Dermis blood vessel endothelial cell (primary cell): ENCODE measurements at places on chromosomes 2 and 18. TPM values are rescaled to one million over a fixed set of nuclear protein-coding genes. Genes with fewer than 3 reads are reported as not detected.
A peak's percentile ranks its signal among the peaks of the same experiment; 100 is the strongest.

DNA sequence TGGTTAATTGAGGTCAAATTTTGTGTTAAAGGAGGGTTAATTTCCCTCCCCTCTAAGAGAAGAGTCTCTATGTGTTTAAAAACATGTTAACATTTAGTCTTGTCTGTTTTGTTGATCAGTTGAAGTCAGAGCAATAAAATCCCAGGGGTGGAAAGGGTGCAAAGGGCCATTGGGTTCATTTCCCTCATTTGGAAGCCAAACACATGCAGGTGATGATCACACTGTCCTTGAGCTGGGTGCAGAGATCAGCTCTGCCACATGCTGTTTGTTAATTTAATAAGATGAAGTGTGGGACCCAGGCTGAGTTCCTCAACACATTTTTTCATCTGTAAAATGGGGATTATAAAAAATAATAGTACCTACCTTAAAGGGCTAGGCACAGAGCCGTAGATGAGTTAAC is 260.9 kb downstream of the LPIN1 start:
- DNase-seq = no peak

DNA sequence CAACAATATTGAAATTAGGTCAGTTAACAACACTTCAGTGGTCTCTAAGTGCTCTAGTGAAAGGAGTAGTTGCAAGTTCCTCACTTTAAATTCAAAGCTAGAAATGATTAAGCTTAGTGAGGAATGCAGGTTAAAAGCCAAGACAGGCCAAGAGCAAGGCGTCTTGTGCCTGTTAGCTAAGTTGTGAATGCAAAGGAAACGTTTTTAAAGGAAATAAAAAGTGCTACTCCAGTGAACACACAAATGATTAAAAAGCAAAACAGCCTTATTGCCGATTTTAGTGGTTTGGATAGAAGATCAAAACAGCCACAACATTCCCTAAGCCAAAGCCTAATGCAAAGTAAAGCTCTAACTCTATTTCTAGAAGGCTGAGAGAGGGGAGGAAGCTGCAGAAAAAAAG is 44.7 kb downstream of the ANTXR1 start:
- no peak for DNase-seq

GRCh38 chr2:167855211-167855610 is 392.2 kb downstream of the STK39 start:
- DNase-seq = no peak

DNA sequence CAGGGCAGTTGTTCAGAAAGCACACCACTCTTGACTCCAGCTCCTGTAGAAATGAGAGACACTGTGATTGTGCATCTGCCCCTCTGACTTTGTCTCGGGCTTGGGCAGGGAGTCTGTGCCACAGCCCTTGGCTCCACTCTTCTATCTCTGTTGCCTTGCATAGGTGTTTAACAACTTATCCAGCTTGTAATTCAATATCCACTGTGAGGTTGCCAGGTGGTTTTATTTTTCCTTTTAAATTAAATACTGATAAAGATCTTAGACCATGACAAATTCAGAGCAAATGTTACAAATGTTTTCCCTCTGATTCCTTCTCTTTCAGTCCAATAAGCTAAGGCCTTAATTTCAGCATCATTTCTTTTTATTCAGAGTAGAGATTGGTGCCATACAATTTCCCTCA is 421.7 kb downstream of the STK39 start:
- no peak for DNase-seq

TFCP2L1 gene
- total RNA-seq = 0.28 and 0.51 TPM in 2 replicates

GRCh38 chr2:16277117-16277516 is 336.8 kb downstream of the MYCN start:
- no peak for DNase-seq

DNA sequence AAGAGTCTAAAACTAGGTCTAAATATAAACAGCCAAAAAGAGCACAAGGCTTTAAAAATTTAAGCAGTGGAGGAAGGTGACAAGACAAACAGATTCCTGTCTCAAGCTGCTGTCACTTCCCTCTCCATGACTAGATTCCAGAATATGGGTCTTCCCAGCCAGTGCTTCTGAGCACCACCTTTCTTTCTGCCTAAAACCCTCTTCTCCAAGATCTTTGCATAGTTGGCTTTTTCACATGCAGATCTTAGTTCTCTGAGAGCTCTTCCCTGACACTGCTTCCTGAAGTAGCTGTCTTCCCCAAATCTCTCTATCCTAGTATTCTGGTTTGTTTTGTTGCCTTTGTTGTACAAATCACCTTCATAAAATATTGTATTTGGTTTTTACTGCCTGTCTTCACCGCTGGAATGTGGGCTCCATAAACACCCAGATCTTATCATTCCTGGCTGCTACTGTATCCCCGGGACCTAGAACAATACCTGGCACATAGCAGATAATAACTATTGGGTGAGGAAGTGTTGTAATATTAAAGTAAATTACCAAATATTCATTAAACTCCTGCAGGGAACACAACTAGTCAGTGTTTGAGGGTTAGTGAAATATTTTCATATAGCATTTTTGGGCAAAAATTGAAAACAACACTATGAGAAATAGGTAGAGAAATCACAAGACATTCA is 150.2 kb downstream of the CCDC85A start:
- DNase-seq = no peak

GRCh38 chr2:108118996-108119395 is 120.8 kb upstream of the SULT1C3 start:
- no peak for DNase-seq

TMEM247 gene
- not detected in 2 replicates for total RNA-seq

- peak; percentile 25 for DNase-seq
Observed at GRCh38 chr2:86703704-86704361, 16.3 kb upstream of the RMND5A start.

LIMS3 gene
- total RNA-seq = 6.0 and 9.4 TPM in 2 replicates
